ENCODE measurements at places on chromosomes 12 and 14.

DNA sequence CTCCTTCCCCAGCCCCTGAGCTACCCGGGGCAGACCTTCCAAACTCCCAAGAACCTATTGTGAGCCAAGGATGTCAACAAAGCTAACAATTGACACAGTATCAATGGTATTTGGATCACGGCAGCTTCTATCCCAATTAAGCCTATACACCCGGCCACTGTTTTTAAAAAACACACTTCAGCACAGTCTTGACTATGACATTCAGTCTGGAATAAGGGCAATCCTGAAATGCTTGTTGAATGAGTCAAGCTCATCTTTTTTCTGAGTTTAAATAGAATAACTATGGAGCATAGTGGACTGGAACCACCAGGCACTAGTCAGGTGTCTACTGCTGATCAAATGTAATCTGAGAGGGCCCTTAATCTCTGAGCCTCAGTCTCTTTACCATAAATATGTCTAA is 5.7 kb downstream of the DENND5B start:
- no peak for DNase-seq

DNA sequence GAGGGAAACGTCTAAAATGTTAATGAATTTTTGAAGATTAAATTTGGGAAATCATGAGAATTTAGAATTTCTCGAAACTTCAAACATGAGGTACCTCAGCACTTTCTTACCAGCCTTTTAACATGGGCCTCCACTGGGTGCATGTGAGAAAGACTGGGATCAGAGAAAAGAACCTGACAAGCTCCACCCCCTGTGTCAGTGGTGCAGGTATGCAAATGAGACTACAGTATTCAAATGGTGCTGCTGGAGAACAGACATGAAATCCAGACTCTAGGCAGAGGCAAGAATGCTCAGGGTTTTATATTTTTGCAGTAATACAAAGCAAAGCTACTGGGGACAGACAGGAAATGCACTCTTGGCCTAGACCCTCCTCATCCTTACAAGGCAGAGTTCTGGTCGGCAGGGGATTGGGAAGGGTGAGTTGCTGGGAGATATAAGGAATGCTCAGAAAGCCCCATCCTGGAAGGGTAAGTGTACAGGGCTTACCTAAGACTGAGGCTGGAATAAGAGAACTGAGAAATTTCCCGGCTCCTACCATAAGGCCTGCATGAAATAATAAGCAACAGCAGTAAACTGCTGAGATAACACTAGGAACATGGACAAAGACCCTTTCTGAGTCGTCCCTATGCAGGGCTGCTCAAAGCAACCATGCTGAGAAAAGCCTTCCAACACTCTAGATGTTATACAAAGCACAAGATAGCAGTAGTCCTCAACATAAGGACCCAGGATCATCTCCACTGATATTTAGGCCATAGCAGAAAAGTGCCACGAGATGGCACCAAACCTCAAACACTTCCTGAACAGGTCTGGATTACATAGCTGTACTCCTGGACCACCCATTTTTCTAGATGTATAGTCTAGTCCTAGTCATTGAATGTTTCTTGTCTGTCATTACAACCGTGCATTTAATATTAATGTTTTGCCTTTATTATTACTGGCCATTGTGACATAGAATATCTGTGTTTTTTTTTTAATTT is 260.8 kb downstream of the RASSF9 start:
- DNase-seq = peak; percentile 29

DNA sequence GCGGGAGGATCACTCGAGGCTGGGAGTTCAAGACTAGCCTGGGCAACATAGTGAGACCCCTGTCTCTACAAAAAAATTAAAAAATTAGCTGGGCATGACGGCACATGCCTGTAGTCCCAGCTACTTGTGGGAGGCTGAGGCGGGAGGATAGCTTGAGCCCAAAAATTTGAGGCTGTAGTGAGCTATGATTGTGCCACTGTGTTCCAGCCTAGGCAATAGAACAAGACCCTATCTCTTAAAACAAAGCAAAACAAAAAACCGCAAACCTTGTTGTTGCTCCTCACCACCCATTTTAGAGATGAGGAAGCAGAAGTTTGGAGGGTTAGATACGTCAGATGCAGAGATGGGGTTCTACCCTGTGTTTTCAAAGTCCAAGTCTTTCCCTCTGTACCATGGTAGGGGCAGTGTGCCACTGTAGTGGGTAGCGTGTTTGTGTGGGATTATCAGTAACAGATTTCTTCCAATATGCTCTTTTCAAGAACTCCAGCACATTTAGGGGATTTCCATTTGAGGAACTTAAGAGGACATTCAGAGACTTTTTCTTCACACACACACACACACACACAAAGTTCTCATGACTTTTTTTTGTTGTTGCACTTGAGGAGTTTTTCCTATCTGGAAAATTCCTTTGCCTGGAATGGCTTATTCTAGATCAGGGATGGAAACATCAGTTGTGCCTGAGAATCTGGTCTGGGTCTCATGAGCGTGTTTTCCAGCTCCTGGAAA is 186.5 kb downstream of the CHST11 start:
- DNase-seq = no peak

DNA sequence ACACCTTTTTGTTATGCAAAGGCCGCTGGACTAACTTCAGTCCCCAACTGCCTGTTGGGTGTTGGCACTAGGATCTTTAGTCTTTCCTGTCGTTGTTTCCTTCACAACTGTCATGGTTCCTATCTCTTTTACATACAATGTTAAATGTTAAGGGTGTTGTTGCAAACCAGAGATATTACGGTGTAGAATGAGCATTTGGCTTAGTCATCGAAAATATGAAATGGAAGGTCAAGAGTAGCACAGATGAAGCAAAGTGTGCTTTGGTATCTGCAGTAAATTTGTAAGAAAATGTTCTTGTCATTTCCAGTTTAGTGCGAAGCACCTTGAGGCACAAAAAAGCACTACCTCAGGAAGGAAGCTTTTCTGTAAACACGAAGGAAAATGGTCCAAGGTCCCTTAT is 751.3 kb upstream of the LRFN5 start:
- no peak for DNase-seq

- DNase-seq = no peak
These were observed 18.9 kb upstream of the LRTM2 start for GRCh38 chr12:1801303-1801975.

Data from HL-60 (cell line).